ENCODE measurements at places on chromosomes 2 and 18. TPM values are rescaled to one million over a fixed set of nuclear protein-coding genes. Genes with fewer than 3 reads are reported as not detected.

DNA sequence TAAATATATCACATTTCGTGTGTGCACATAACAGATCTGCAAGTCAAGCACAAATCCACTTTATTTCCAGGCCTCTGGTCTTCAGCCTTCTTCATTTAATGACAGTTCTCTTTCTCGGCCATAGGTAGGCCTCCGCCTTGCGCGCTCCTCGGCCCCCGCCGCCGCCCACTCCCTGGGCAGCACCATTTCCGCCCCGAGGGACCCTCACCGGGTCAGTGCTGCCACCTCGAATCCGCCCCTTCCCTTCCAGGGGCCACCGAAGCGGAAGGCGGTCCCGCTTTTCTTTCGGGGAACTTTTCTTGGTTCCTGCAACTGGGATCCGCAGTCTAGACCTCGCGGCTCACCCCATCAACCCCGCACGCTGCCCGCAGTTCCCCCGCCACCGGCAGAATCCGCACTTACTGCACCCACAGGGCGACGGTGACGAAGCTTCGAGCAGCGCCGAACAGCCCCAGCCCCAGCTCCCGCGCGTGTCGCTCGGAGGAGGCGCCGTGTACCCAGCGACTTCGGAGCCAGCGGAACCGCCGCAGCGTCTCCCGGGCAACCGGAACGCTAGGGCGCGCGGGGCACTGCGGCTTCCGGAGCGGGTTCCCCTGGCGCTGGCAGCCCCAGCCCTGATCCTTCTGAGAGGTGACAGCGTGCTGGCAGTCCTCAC, at the start of gene CDKL4:
CDKL4 (minus strand) TSS at position 502 of the 655 bp plus-strand sequence.
- H3K27ac ChIP-seq, result no peak within 1 kb of the TSS
- no peaks in the 10 kb centered on the region for H3K27me3 ChIP-seq
- no peaks in the 10 kb centered on the region for H3K36me3 ChIP-seq
- H3K4me3 ChIP-seq, result peak within 1 kb of the TSS; percentile 31
- DNase-seq, result no peak
- no peaks in the 10 kb centered on the region for H3K4me1 ChIP-seq

DNA sequence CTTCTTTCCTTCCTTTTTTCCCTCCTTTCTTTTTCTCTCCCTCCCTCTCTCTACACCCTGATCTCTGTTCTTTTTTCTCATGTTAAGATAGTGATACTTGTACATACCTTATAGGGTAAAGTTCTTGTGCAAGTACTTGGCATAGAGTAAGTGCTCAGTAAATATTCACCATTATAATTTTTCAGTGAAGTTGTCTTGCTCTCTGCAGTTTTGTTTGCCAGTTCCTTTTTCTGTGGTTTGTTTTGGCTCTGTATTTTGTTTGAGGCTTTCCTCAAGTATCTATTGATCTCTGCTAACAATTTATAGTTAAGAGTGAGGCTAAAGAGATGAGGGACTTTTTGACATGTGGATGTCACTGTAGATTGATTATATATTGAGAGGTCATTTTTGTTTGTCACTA, 48.0 kb downstream of the MTX2 start:
- H3K4me3 ChIP-seq, result no peak overlapping the region
- H3K27ac ChIP-seq, result no peak overlapping the region
- no peaks in the 10 kb centered on the region for H3K27me3 ChIP-seq
- no peaks in the 10 kb centered on the region for H3K4me1 ChIP-seq
- no peak for DNase-seq
- peaks cover 5% of the 10 kb centered on the region for H3K36me3 ChIP-seq

DNA sequence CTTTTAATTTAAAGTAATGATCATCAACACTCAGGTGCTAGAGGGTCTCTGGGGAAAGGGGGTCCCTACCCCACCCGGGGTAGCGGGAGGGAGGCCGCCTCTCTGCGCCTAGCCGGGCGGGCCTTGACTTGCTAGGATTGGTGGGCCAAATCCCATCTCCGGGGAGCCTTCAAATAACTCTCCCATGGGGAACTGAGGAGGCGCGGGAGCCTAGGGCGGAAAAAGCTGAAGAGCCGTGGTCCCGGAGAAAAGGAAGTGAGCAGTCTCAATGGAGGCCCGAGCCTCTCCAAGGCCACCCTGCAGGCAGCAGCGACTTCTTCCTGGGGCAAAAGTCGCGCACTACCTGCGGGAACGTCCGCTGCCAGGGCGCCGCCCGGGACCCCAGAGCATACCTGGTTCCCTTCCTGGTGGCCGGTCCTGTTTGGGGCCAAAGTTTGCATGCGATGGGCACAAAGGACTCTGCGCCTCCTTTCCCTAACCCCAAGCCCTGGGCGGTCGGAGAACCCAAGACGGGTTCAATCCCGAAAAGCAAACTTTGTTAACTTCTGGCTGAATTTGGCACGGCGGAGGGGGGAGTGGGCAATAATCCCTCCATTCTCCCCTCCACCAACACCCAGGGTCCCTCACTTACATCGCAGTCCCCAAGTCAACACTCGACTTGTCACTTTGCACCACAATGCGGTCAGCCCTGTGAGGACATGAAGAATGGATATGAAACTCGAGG, 13.6 kb downstream of the EN1 start:
- no peak for DNase-seq
- no peak overlapping the region for H3K27ac ChIP-seq
- H3K4me1 ChIP-seq, result no peaks in the 10 kb centered on the region
- H3K4me3 ChIP-seq, result no peak overlapping the region
- peaks cover 47% of the 10 kb centered on the region for H3K27me3 ChIP-seq
- no peaks in the 10 kb centered on the region for H3K36me3 ChIP-seq

DNA sequence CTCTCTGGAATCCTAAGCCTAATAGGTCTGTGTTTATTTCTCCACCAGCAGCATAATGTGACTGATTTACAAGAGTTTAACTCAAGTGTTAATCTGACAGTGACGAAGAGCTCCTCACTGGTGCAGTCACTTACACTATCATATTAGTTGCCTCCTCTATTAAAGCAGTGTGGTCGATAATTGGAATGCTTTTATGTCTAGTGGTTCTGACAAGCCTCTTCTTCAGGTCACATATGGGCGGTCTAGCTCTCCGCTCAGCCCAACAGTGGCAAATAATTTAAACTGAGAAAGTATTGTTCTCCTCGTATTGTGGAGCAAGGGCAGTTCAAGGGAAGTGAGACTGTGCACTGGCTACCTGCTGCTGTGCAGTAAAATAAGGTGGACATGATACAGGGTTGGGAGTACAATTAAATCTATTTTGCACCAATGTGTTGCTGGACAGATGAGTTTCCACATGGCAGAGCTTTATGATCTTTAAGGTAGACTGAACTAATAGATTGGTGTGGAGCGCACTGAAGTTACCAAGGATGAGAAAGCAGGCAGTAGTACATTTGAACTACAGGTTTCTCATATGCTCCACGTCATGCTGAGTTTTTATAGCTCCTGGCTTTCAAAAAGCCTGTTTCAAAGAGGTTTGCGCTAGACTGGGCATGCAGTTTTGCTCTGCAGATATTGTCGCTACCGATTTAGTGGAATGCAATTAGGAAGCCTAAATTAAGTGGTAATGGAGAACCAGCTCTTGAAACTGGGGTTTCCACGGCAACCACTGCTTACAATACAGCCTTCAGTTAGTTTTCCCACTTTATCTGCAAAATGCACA, 151.7 kb upstream of the POU3F3 start:
- no peak overlapping the region for H3K4me3 ChIP-seq
- no peaks in the 10 kb centered on the region for H3K36me3 ChIP-seq
- H3K27ac ChIP-seq, result no peak overlapping the region
- no peaks in the 10 kb centered on the region for H3K4me1 ChIP-seq

The ORMDL1 gene
- 102 TPM for total RNA-seq

- H3K27me3 ChIP-seq, result no peaks in the 10 kb centered on the region
- H3K36me3 ChIP-seq, result no peaks in the 10 kb centered on the region
- H3K4me3 ChIP-seq, result no peak overlapping the region
- H3K27ac ChIP-seq, result no peak overlapping the region
Measured at GRCh38 chr18:12659904-12660605, 2.1 kb upstream of the SPIRE1 start.

DNA sequence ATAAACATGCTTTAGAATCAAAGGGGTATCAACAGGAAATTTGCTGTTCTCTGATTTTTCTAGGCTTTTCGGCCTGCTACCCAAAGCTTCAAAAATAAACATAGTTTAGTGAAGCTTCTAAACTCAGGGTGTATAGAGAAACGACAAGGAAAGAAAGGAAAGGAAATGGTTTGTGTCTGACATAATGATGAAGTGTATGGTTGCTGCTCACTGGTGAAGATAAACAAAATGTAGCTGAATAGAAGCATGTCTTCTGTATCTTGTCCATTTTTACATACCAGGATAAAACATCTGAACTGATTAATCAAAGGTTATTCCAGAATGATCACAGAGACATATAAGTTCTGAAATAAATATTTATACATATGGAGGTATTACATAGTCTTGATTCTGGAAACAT, 1324.6 kb upstream of the NRXN1 start:
- H3K4me3 ChIP-seq, result no peak overlapping the region
- no peak overlapping the region for H3K27ac ChIP-seq
- no peaks in the 10 kb centered on the region for H3K27me3 ChIP-seq
- no peak for DNase-seq

- H3K4me3 ChIP-seq, result no peak overlapping the region
- H3K27me3 ChIP-seq, result no peaks in the 10 kb centered on the region
- H3K36me3 ChIP-seq, result no peaks in the 10 kb centered on the region
- H3K4me1 ChIP-seq, result peaks cover 11% of the 10 kb centered on the region
Measured at GRCh38 chr2:154443919-154444318, 254.6 kb upstream of the KCNJ3 start.

The BCL2L11 gene
- 35.9 TPM for total RNA-seq

The FAHD2A gene
- total RNA-seq, result 10.7 TPM

The SAG gene
- not detected for total RNA-seq

- no peak overlapping the region for H3K27ac ChIP-seq
- no peaks in the 10 kb centered on the region for H3K36me3 ChIP-seq
- DNase-seq, result no peak
- H3K4me3 ChIP-seq, result no peak overlapping the region
- no peaks in the 10 kb centered on the region for H3K4me1 ChIP-seq
- no peaks in the 10 kb centered on the region for H3K27me3 ChIP-seq
Measured at GRCh38 chr2:69244882-69245281, 142.1 kb downstream of the GFPT1 start.

DNA sequence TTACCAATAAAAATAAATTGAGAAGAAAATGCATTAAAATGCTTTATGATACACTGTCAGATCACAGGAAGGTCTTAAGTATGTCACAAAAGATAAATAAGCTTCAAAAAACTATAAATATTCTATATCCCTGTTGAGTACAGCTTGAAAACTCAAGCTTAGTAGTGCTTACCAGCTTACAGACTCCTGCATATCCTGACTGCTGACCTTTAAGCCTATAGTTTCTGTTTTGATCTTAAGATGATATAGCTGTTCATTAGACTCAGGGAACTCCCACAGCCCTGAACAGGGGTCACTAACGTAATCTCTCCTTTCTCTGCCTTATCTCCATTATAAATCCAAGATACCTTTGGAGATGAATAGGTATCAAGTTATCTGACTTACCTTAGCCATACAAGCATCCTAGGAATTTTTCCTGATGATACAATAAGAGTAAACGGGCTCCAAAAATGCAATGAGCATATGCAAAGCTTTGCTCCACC, 93.7 kb upstream of the RBBP8 start:
- H3K27me3 ChIP-seq, result no peaks in the 10 kb centered on the region
- H3K36me3 ChIP-seq, result no peaks in the 10 kb centered on the region
- no peaks in the 10 kb centered on the region for H3K4me1 ChIP-seq

DNA sequence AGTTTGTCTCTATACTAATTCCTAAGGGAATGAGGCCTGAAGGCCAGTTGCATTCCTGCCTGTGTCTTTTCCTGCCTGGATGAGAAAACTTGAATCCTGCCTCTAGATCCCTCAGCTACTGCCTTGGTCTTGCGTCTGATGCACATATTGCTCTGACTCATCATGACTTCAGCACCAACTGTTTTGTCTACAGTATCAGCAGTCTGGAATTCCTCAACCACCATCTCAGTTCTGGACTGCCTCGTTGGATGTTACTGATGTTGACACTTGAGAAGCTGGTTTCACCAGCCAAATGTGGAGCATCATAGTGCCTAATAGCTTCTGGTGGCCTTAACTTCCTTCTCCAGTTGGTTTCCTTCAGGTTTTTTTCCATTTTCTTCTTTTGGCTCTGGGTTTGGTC, 211.0 kb downstream of the CTNNA2 start:
- no peak for DNase-seq
- no peaks in the 10 kb centered on the region for H3K36me3 ChIP-seq
- no peaks in the 10 kb centered on the region for H3K27me3 ChIP-seq
- no peak overlapping the region for H3K4me3 ChIP-seq
- no peaks in the 10 kb centered on the region for H3K4me1 ChIP-seq
- no peak overlapping the region for H3K27ac ChIP-seq

- H3K36me3 ChIP-seq, result no peaks in the 10 kb centered on the region
- peaks cover 7% of the 10 kb centered on the region for H3K4me1 ChIP-seq
- peak overlapping the region; percentile 73 for H3K27ac ChIP-seq
- peak; percentile 59 for DNase-seq
- no peak overlapping the region for H3K4me3 ChIP-seq
Measured at GRCh38 chr2:191318729-191319078, 73.5 kb downstream of the MYO1B start.

DNA sequence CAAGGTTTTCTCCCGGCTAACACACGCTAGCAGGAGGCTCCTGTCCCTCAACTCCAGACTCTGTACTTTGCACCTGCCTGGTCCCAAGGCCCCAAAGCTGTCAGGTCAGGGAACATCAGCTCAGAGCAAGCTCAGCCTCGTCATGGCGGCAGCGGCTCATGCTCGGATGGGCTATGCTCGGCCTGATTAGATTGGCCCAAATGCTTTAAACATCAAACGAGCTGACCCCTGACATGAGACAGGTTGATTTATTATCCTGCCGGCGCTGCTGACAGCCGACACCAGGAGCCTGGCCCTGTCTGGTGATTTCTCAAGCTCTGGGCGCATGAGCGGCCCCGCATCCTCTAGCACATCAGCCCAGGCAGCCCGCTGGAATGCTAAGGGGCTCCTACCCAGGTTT, 436.4 kb downstream of the EIPR1 start:
- H3K27ac ChIP-seq, result no peak overlapping the region
- no peaks in the 10 kb centered on the region for H3K36me3 ChIP-seq
- DNase-seq, result no peak
- H3K4me1 ChIP-seq, result no peaks in the 10 kb centered on the region

- no peaks in the 10 kb centered on the region for H3K4me1 ChIP-seq
- no peak overlapping the region for H3K27ac ChIP-seq
- no peak overlapping the region for H3K4me3 ChIP-seq
Measured at GRCh38 chr2:197223451-197223850, 87.1 kb downstream of the ANKRD44 start.

Measured in Peyer's patch (tissue), 4 donors.